ENCODE measurements at places on chromosomes 6 and 20. TPM values are rescaled to one million over a fixed set of nuclear protein-coding genes. Genes with fewer than 3 reads are reported as not detected.

DNA sequence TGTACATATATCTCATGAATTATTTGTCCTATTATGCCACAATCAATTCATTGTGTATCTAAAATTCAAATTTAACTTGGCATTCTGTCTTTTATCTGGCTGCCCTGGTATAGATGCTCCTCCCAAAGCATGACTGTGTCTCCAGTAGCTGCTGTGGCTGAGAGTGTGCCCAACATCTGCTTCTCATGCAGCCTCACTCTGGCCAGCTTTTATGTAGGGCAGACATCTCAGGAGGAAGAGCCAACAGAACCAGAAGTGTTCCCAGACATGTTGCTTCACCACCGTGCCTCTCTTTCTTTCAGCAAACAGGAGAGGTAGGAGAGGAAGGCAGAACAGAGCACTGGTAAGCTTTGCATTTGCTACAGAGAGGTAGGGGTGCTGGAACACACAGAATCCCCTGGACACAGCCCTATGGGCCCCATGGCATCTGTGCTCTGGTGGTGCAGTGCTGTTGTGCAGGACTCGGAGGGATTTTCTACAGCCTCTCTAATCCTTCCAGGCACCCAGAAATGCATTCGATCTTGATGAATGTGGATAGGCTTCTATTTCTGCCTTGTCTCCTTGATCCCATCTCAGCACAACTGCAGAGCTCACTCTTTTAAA lies 637.1 kb downstream of the UTRN start:
- no peak for DNase-seq
- H3K27ac ChIP-seq: peak overlapping the region; percentile 69
- H3K27me3 ChIP-seq: no peaks in the 10 kb centered on the region
- H3K4me1 ChIP-seq: peaks cover 9% of the 10 kb centered on the region
- no peak overlapping the region for H3K4me3 ChIP-seq

DNA sequence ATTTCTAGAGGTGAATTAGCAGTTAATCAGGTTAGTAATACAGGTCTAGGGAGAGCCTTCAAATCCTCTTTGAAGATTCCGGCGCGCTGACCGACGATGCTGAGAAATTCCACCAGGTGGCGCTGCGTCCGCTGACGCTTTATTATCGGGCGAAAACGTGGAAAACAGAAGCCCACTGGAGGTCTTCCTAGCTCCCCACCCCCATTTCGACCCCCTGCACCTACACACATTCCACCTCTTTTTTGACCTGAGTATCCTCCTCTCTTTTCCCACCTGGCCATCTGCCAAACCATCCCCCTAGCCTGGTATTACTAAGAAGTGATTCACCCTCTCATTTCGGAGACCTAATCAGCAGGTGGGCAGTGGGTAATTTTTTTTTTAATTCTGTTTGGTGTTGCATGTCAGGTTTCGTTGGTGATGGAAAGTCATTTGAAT lies 65.4 kb upstream of the RIN2 start:
- H3K27ac ChIP-seq: peak overlapping the region; percentile 45
- peak overlapping the region; percentile 34 for H3K4me3 ChIP-seq
- peaks cover 10% of the 10 kb centered on the region for H3K4me1 ChIP-seq

DNA sequence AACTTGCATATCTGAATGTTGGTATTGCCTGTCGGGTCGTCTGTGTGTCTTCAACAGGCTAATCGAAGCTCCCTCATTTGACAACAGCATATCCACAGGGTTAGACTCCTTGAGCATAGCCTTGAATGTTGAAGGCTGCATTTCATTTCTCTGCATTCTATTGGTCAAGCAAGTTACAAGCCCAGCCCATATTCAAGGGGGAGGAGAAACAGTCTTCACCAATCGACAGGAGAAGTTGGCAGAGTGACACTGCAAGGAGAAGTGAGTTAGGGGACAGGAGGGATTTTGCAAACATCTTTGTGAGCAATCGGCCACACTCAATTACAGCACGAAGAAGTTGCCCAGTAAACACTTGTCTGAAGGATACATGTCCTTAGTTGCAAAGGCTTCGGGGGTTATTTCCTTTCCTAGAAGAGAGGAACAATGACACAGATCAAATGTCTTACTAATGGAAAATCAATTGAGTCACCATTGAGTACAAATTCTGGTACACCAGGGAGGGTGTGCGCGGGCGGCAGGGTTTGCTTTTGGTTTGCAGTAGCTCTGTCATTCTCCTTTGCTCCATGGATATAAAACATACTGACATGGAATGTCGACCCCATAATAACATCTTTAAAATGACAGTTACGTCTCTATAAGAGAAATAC lies 60.6 kb upstream of the NT5E start:
- no peaks in the 10 kb centered on the region for H3K27me3 ChIP-seq
- H3K27ac ChIP-seq: no peak overlapping the region
- no peak overlapping the region for H3K4me3 ChIP-seq
- no peak for DNase-seq
- H3K36me3 ChIP-seq: no peaks in the 10 kb centered on the region

- H3K4me1 ChIP-seq: peaks cover 16% of the 10 kb centered on the region
- no peaks in the 10 kb centered on the region for H3K27me3 ChIP-seq
- H3K27ac ChIP-seq: no peak overlapping the region
- no peak for DNase-seq
These were observed 282.7 kb downstream of the TBC1D7 start for GRCh38 chr6:13045676-13046075.

DNA sequence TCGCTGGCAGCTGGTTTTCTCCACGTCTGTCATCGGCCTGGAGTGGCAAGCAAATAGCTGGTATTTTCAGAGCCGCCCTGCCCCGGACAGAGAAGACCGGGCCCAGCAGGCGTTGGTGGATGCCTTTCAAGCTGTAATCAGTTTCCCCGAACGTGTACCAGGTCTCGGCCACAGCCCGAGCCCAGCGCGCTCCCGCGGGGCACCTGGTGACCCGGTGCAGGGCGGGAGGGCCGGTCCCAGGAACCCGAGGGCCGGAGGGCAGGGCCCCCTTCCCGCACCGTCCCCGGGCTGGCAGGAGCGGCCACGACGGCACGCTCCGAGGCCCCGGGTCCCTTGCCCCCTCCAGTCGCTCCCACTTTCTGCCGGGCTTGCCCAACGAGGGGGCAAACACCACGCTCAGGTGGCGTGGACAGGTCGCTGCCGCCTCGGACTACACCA lies 348 bp upstream of the PYGB start:
- H3K27me3 ChIP-seq: no peaks in the 10 kb centered on the region
- H3K36me3 ChIP-seq: peaks cover 12% of the 10 kb centered on the region
- H3K4me3 ChIP-seq: peak overlapping the region; percentile 96
- peak overlapping the region; percentile 83 for H3K27ac ChIP-seq
- peak; percentile 73 for DNase-seq
- peaks cover 52% of the 10 kb centered on the region for H3K4me1 ChIP-seq

Gene CST5
- total RNA-seq: 0.93 TPM

Gene TRIM40
- total RNA-seq: not detected

Measured in PC-9 (cell line).